ENCODE measurements at places on chromosomes 11 and 22.

DNA sequence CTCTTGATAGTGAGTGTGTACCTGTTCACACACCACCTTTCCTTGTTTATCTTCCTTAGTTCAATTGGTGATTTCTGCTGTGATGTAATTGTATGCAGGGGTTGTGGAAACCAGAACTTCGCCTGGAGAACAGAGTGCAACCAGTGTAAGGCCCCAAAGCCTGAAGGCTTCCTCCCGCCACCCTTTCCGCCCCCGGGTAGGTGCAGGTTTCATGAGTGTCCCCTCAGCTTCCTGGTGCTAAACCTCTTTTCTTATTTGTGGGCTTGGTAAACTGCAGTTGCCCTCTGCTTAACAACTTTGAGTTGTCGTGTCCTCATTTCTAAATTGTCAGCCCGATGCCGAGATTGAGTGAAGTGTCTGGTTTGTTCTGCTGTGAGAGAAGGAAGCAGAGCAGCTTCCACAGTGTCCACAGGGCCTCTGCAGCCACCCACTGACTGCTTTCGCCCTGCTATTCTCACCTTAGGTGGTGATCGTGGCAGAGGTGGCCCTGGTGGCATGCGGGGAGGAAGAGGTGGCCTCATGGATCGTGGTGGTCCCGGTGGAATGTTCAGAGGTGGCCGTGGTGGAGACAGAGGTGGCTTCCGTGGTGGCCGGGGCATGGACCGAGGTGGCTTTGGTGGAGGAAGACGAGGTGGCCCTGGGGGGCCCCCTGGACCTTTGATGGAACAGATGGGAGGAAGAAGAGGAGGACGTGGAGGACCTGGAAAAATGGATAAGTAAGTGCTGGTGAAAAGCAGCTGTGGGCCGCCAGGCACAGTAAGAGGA lies 7.1 kb upstream of the GAS2L1 start:
- no peak for DNase-seq

GRCh38 chr11:133828871-133829270 lies 16.4 kb downstream of the SPATA19 start:
- no peak for DNase-seq

GRCh38 chr11:99424313-99425084 lies 403.8 kb downstream of the CNTN5 start:
- no peak for DNase-seq

- no peak for DNase-seq
These were observed 105.1 kb downstream of the HIPK3 start for GRCh38 chr11:33362051-33362910.

DNA sequence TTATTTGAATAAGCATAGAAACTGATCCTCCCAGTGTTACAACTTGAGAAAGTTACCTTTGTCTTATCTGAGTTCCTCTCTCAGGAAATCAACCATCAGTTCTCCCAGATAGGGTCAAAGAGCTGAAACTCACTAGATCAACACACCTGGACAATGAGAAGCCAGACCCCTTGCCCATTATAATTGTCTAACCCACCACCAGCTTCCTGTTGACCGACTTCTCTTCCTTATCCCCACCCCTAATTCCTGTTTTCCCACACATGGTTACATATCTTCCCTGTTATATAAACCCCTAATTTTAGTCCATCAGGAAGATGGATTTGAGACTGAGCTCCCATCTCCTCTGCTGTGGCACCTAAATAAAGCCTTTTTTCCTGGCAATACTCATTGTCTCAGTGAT lies 6.9 kb downstream of the SLC5A4 start:
- DNase-seq: no peak

DNA sequence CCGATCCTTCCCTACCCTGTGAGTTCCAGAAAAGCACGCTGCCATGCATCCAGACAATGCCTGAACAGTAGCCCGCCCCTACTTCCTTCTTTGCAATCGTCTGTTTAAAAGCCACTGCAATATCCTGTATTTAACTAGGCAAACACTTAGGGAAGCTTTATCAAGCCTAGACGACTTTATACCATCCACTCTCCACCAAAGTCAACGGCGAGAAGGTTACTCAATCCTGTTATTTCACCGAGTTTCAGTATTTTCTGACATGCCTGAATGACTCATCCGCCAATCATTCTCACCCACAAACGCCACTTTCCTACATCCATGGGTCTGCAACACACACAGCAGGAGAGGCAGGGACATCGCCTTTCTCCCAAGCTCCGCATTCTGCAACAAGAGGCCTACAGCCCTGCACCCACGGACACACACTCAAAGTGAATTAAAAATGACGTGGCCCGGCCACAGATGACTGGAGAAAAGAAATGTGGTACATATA lies 9.3 kb downstream of the CELSR1 start:
- DNase-seq: no peak

DNA sequence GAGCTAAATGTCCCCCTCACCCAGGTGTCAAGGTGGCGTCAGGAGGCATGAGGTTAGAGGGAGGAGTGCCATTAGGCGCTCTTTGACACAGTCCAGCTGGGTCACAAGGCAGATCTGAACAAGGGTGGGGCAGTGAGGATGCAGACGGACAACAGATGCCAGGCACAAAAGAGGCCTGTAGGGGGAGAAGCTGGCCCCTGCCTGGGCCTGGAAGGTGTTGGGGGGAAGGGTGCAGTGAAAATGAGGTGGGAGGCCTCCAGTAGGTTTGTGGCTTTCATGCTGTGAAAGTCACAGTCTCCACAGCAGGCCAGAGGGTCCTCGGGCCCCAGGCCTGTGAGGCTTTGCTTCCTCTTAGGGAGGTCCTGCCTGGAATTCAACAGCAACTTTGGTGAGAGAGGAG lies 85.0 kb upstream of the PLET1 start:
- DNase-seq: no peak

DNA sequence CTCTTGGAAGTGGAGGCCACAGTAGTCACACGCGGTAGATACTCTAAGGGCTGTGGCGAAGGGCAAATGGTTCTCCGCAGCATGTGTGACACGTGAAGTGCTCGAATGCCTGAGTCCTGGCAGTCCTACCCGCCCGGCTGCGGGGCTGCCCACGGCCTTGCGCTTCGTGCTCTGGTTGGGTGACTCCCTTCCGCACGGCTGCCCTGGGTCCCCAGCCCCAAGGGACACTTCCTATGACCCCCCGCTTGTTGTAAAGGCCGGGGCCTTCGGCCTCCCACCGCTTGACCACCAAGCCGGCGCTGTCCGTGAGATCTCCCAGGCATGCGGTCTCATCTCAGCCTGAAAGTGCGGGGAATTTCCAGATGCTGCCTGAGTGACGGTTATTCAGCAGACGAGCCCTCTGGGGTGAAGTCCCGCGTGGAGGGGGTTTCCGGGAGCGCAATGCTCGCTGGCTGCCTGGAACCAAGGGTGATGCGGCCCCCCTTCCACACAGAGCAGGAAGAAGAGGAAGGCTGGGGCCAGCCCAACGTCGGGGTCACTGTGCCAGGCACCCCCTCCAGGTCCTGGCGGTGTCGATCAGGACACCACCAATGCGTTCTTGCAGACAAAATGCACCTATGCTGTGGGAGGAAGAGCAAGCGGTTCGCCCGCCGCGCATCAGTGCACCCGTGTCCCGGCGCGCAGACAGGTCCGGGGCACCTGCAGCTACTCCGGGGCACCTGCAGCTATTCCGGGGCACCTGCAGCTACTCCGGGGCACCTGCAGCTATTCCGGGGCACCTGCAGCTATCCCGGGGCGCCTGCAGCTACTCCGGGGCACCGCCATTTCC lies 171.2 kb downstream of the OPCML start:
- DNase-seq: no peak

GRCh38 chr11:15258433-15259165 lies 143.9 kb downstream of the INSC start:
- no peak for DNase-seq

- no peak for DNase-seq
These were observed 71.2 kb upstream of the SHISAL1 start for GRCh38 chr22:44383652-44384562.

GRCh38 chr11:40732132-40732531 lies 727.3 kb downstream of the LRRC4C start:
- no peak for DNase-seq

DNA sequence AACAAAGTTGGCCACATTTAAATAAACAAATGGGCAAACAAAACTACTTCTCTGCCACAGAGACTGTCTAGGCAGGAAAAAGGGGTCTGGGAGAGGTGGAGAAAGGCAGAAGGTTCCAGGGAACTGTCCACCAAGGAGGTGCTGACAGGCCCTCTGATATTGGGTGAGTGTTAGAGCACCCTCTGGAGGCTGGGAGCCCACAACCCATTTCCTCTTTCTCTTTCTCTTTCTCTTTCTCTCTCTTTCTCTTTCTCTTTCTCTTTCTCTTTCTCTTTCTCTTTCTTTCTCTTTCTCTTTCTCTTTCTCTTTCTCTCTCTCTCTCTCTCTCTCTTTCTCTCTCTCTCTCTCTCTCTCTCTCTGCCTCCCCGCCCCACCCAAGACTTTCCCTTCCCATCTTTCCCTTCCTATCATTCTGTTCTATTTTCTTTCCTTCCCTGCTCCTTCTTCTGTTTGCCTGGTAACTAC lies 912.8 kb downstream of the DLG2 start:
- DNase-seq: no peak
